ENCODE measurements at places on chromosomes 7 and 10. TPM values are rescaled to one million over a fixed set of nuclear protein-coding genes. Genes with fewer than 3 reads are reported as not detected.

The IGFBP3 gene
- total RNA-seq: 11.7 TPM

The NRCAM gene
- 0.78 TPM for total RNA-seq

The ETV1 gene
- 91.5 TPM for total RNA-seq

The SPDYE11 gene
- not detected for total RNA-seq

The TEX36 gene
- total RNA-seq: not detected

The PRR15 gene
- not detected for total RNA-seq

The TSPAN12 gene
- 2.3 TPM for total RNA-seq

GRCh38 chr10:75335983-75336382 lies 65.6 kb downstream of the ZNF503 start:
- no peak for DNase-seq

GRCh38 chr7:105015390-105015965 lies 1.5 kb downstream of the KMT2E start:
- peak; percentile 39 for DNase-seq

- no peak for DNase-seq
These were observed 163.8 kb upstream of the KLF14 start for GRCh38 chr7:130897515-130898419.

GRCh38 chr10:27774831-27775230 lies 29.2 kb upstream of the MKX start:
- no peak for DNase-seq

GRCh38 chr7:137882261-137882668 lies 35.5 kb upstream of the DGKI start:
- peak; percentile 100 for DNase-seq

DNA sequence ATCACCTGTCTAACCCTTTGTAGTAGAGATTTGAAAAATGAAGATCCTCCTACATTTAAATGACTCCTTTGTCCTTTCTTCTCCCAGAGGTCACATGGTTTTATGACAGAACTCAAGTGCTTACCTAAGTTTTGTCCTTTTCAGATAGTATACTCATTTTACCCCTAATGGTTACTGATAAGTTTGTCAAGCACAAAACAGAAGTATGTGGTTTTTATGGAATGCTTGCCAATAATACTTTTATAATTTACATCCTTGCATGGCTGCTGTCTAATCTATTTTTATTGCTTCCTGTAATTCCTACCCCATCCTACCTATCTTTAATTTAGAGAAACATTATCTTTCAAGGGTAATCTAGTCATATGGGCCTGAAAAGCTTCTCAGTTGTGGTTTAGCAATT lies 37.5 kb downstream of the HELLS start:
- DNase-seq: no peak

GRCh38 chr7:23494009-23494408 lies 23.7 kb upstream of the IGF2BP3 start:
- DNase-seq: no peak

DNA sequence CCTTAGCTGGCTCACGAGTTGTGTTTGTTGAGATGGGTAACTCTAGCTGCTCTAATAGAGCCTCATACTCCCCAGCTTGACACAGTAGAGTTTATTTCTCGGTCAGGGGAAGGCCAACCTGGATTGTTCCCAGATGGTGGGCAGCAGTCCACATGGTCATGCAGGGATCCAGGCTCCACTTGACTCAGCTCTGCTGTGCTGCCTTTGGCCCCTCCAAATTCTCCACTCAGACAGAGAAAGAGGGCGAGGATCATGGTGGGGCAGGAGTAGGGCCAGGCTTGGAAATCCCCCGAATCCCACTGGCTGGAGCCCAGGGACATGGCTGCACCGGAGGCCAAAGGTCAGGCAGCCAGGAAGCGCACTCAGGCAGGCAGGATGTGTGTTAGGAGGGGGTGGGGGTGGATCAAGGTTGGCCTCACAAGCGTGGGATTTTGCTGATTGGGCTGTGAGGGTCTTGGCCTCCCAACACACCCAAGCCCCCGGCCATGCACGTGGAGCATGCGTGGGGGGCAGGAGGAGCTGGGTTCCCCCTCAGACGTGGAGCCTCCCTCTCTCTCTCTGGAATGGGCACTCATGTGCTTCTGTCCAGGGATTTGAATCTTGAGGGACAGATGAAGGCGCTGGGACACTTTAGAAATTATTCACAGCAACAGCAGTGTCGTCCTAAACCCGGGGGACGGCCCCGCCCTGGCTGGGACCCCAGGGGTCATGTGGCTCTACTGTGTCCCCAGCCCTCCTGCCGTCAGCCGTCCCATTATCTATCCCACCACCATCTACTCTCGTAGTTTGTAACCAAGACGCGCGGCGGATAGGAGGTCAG lies 44.8 kb downstream of the PDGFA start:
- no peak for DNase-seq

DNA sequence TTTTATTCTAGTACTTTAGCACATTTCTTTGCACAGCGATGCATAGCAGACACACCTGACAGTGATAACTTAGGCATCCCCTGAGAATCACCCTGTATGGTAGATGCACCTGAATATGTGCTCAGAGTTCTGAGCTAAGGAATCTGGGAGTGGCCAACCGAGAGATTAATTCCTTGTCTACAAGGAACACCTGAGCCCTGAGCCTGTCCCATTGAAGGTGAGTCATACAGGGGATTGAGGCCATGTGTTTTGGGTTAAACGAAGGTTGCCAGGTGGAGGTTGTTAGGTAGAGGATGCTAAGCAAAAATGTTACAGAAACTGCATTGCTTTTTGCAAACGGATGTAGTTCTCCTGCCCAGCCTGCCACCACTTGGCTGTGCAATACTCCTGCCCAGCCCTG lies 128.9 kb downstream of the AMPH start:
- DNase-seq: no peak

DNA sequence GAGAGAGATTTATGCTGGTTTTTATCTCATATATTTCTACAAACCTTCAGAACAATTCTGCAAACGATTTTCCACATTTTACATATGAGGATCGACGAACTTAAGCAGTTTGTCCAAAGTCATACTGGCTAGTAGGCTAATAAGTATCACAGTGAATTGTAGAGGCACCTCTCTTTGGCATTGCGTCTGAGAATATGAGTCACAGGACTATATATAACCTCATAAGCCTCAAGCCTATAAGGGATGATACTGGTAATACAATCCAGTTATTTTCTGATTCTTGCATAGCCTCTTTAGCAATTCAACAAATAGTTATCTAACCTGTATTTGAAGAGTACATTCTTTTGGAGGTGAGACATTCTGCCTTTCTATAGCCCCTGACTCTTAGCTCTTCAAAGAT lies 129.8 kb downstream of the GPR158 start:
- no peak for DNase-seq

DNA sequence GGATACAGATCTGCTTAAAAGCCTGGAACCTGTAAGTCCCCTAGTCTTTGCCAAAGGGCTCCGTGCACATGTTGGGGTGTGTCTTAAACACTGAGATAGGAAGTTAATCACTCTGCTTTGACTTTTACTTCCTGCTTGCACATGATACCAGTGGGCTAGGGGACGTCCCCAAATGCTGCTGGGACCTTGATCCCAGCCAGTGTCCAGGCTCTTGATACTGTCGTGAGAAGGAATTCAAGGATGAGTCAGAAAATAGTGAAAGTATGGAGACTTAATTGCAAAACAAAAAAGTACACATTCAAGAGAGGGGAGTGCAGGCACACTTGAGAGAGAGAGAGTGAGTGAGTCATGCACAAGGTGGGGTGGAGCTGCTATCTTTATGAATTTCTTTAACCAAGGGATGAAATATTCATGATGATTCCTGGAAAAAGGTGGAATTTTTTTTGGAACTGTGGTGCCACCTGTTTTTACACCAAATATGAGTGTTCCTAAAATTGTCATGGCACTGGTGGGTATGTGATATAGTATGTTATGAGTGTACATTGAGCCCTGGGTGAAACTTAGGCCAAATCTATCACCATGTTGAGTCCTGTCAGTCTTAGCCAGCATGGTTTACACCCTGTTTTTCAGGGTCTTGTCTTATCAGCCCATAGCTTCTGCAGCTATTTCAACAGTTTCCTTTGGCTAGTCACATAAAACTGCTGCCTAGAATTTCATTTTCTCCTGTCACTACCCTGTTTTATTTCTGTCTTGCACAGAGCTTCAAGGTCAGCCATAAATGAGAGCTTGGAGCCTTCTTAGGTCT lies 88.3 kb upstream of the CYP26C1 start:
- peak; percentile 87 for DNase-seq
